Cardiac septum (tissue), 1 donor: ENCODE measurements at places on chromosomes 12 and 14. TPM values are rescaled to one million over a fixed set of nuclear protein-coding genes. Genes with fewer than 3 reads are reported as not detected.

TDG gene
- 13.0 TPM for total RNA-seq

SLC6A13 gene
- total RNA-seq = 6.1 TPM

C12orf54 gene
- total RNA-seq = not detected

TMEM63C gene
- 0.46 TPM for total RNA-seq

FAM90A1 gene
- total RNA-seq = not detected

KHNYN gene
- total RNA-seq = 23.5 TPM

RNASE1 gene
- total RNA-seq = 171 TPM

MGP gene
- total RNA-seq = 677 TPM
